ENCODE measurements at places on chromosomes 1 and 21.
A peak's percentile ranks its signal among the peaks of the same experiment; 100 is the strongest.

DNA sequence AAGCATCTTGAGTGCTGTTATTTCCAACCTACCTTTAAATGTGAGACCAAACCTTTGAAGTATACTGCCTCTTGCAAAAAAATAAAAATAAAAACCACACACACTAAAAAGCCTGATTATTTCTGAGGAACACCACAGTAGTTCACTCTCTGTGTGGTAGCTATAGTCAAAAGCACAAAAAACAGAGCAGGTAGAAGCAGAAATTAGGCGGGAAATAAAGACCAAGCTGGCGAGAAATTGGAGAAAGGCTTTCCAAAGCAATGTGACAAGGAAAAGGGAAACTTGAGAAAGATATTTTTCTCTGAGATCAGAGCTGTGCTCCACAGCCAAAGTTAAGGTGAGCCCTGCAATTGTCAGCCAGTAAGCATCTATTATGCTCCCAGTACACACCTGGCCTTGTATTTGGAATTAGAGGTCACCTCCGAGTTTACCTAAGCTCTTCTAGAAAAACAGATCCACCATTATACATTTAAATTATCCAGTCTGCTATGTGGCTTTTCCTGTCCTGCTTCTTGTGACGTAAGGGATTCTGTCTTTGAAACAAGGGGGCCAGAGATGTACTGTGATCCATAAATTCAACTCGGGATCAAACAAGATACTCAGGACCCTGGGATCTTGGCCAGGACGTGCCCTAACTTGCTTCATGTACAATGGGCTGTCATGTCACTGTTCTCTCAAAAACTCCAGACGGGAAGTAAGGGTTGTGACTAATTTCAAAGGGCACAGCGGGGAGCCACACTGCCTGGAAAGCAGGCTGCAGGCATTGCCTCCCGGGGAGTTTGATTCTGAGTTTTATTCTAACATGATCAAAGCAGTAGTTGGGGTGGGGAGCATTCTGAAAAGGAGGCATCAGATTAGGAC lies 39.8 kb upstream of the RAB4A start:
- no peak for DNase-seq

- DNase-seq = no peak
These were observed 5.1 kb downstream of the KCNK2 start for GRCh38 chr1:215087603-215088002.

GRCh38 chr1:161402446-161402845 lies 34.8 kb upstream of the CFAP126 start:
- no peak for DNase-seq

GRCh38 chr1:198699167-198700015 lies 60.6 kb downstream of the PTPRC start:
- DNase-seq = peak; percentile 75

DNA sequence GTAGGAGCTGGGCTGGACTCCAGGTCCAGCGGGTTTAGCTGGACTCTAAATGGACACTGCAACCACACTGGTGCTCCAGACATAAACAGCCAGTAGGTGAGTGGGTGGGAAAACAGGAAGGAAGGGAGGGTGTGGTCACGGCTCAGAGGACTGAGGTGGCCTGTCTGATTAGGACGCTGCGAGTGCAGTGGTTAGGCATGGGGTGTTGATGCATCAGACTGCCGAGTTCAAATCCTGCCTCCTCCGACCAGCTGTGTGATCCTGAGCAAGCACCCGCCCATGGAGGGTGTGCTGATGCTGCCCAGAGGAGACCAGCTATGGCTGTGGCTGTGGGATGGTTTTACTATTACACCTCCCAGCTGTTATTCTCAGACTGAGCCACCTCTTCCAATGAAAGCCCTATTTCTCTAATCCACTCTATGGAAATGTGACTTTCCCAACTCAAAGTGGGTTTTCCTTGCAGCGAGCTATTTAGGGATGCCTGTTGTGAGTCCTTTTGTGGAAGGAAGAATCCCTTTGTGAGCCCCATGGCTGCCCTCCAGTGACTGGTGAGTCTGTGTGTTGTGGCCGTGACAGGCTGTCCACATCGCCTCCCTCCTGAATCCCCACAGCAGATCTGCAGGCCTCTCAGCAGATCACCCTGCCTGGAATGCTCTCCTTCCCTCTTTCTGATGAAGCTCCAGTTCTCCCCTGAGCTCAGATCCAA lies 56.6 kb upstream of the EDN2 start:
- DNase-seq = no peak

DNA sequence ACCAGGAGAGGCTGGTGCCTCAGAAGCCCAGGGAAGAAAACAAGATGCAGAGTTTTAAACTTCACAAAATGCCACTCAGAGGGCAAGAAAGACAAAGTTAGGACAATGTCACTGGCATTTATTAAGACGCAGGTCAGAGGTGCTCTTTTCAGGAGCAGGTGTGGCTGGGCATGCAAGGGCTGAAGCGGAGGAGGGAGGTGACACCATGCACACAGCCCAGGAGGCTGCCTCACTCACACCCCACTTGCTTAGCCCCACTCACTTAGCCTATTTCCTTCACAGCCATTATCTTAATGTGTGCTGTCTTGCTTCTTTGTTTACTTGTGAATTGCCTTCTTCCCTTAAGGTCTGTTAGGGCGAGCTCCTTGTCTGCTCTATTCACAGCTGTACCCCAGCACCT lies 17.2 kb downstream of the HIVEP3 start:
- DNase-seq = no peak

- DNase-seq = no peak
These were observed 7.1 kb downstream of the FAM89A start for GRCh38 chr1:231032963-231033362.

DNA sequence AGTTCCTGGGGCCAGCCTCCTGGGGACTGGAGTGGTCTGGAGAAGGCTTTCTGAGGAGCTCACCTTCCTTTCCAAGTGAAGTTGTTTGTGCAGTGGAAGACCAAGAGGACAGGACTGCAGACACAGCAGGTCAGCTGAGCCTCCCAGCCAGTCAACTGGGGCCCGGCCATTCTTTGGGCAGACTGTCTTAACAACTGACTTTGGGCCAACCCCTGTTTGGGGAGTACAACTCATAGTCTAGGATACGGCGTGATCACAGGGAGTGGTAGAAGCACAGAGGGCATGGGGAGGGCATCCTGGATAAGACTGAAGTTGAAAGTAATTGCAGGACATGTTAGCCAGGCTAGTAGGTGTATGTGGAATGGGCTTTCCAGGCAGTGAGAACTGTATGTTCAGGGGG lies 50.3 kb downstream of the PGM1 start:
- no peak for DNase-seq

DNA sequence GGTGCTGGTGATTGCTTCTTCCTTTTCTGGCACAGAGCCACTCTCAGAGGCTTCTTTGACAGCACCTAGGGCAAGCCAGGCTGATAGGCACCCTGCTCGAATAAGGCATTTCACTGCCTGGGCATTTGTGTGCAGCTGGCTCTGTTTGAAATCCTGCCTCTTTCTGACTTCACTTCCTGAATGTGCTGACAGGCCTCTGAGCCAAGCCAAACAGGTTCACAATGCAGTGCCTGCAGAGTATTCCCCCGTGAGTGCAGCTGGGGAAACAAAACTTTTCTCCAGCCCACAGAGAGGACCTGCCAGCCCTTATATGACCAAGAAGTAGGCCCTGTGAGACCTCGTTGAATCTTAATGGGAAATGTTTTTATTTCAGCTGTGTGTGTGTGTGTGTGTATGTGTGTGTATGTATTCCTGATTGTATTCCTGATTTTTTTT lies 10.4 kb downstream of the JUN start:
- DNase-seq = no peak

- no peak for DNase-seq
These were observed 262.0 kb upstream of the CXADR start for GRCh38 chr21:17250778-17251241.

DNA sequence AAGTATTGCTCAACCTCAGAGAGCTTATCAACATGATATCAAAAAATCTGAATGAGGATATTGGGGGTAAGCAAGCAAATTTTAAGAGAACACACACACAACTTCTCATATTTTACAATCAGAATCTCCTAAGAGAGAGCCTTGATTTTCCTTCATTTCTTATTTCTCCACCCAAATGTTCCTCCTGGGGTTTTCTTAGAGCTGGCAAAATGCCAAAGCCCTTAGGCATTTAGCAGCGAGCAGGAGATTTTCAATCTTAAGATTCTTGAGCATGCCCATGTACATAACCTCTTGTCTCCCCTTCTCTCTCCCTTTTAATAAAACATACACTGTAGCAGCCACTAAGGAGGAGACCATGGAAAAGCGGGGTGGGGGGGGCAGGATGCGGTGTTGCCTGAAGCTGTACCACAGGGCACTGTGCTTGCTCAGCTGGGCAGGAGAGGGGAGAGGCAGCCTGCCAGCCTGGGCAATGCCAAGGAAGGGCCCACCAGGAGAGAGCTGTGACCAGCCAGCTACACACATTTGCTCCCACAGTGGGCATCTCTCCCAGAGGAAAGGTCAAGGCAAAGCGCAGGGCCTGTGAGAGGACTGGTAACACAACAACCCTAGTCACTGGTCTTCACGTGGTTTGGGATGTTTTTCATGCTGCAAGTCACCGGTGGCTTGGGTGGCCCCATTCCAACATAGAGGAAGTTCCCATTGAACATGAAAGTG lies 4.3 kb downstream of the BRINP2 start:
- DNase-seq = no peak

GRCh38 chr21:45410151-45410864 lies 5.3 kb downstream of the COL18A1 start:
- no peak for DNase-seq

- no peak for DNase-seq
These were observed 797 bp downstream of the WDR47 start for GRCh38 chr1:109040989-109041620.

DNA sequence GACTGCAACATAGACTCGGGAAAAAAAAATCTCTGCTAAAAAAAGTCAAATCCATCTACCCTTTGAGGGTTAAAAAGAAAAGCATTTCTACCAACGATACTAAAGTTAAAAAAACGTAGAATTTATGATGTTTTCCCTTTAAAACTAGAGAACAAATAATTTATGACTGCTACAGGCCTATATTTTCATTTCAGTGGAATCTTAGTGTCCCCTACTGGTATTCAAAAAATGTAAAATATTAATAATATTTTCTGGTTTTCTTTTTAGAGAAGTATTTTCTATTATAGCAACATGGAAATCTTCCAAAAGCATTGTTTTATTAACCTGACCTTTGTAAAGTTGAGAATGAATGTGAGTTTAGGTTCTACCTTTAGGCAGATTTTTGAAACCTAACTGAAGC lies 1582.2 kb downstream of the MRPL39 start:
- no peak for DNase-seq

DNA sequence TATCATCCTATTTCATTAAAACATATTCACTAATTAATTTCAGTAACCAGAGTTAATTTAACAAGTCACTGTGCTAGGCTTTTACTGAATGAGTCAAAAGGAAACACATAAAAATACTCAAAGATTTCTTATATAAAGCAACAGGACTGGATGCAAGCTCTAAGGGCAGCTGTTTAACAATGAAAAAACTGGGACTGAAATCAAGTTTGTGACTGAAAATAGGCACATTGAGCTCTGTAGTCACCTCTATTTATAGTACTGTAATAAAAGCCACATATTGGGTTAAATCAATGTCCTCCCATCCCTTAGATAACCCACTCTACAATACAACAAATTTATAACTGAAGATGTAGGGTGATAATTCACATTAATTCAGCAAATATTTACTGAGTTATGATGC lies 52.4 kb downstream of the SMYD3 start:
- no peak for DNase-seq

DNA sequence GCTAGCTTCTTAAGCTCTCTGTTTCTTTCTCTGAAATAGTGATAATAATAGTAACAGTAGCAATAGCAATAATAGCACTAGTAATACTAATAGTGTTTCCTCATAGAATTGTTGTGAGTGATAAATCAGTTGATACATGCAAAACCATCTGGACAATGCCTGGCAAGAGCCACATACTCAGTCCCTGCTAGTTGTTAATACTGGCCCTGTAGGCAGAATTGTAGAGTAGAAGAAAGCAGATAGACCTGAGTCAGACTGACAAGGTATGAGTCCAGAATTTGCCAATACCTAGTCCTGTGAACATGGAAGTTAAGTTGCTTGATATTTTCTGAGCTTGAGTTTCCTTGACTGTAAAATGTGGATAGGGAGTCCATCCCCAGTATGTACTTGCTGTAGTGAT lies 171.9 kb downstream of the C1orf21 start:
- no peak for DNase-seq

DNA sequence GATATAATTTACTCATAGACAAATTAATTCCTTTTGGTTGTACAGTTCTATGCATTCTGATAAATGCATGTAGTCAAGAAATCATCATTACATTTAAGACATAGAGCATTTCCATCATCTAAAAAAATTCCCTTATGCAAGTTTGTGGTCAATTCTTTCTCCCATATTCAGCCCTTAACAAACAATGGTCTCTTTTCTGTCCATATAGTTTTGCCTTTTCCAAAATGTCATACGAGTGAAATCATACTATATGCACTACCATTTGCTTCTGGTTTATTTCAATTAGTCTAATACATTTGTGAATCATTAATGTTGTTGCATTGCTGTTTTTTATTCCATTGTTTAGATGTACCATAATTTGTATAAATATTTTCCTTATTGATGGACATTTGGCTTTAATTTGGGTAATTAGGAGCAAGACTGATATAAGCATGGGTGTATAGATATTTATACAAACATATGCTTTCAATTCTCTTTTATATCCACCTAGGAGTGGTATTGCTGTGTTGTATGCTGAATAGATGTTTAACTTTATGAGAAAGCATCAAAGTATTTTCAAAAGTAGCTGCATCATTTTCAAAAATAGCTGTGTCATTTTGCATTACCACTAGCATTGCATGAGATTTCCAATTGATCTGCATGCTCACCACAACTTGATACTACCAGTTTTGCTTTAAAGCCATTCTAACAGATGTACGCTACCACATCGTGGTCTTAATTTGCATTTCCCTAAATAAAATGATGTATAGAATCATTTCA lies 397.0 kb upstream of the ADAMTS5 start:
- DNase-seq = no peak

Data from CD4-positive, alpha-beta T cell treated with Interleukin-21 for 1 hour (primary cell).